ENCODE measurements at places on chromosomes 13 and 19.
A peak's percentile ranks its signal among the peaks of the same experiment; 100 is the strongest.

- DNase-seq: no peak
These were observed 7.6 kb downstream of the PNKP start for GRCh38 chr19:49859682-49860335.

DNA sequence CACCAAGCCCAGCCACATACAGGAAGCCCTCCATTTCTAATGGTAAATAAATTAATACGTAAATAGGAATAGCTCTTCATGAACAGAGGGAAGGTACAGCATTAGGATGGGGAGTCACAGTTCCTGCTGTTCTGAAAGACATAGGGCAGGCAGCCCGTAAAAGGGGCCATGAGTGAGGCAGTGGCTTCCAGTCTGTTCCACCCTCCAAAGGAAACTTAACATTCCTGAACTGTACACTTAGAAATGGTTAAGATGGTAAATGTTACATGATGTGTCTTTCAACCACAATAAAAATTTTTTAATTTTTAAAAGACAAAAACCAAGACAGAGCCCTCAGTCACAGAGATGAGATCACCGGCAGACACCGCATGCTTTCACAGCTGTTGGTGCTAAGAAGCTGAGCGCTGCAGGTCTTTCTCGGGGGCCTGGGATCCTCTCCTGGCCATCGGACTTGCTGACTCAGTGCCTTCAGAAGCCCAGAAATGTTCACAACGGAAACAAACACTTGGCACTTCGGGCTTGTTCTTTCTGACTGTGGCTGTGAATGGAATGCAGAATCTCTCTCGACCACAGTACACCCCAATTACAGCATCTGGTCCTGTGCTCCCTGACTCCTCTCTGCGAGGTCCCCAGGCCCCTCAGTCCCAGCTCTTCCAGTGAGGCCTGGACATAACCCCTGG lies 36.4 kb downstream of the EPS15L1 start:
- DNase-seq: peak; percentile 76

GRCh38 chr13:31195616-31196015 lies 4.2 kb upstream of the B3GLCT start:
- DNase-seq: no peak

DNA sequence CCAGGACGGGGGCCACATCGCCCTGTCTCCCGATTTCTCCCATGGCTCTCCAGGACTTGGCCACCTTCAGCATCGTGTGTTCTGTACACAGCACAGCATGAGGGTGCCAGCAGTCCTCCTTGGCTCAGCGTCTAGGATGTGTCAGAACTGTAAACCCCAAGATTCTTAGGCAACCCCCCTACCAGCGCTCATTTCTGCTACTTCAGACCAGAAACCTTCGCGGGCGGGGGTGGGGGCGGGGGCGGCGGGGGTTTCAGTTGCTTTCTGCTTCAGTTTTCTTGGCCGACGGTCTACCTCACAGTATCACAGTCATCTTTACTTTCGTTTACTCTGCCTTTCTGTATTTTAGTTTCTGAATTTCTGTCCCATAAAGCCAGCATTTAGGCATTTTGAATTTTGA lies 82.4 kb downstream of the GGACT start:
- DNase-seq: no peak

GRCh38 chr13:90752070-90752469 lies 595.4 kb upstream of the MIR17HG start:
- DNase-seq: no peak

GRCh38 chr13:48806522-48806921 lies 152.8 kb downstream of the CYSLTR2 start:
- DNase-seq: no peak

- peak; percentile 39 for DNase-seq
These were observed 85.7 kb downstream of the SHISA2 start for GRCh38 chr13:25966086-25966485.

Measured in H4 (cell line).